ENCODE measurements at places on chromosomes 1 and 21.

DNA sequence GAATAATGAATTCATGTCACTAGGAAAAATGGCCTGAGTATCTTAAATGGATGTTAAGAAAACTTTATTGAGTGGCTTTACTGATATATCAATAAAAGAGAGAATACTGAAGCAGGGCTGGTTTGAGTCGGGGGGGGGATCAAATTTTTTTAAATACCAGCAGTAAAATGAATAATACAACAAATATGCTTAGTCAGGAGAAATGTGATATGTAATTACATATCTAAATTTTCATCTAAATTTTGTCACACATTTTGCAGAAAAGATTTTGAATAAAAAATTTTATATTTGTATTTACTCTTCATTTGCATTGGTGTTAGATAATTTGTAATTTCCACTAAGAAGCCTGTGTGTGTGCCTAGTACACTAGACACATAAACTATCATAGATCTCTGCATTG, 2300.2 kb downstream of the MRPL39 start:
- DNase-seq: no peak

DNA sequence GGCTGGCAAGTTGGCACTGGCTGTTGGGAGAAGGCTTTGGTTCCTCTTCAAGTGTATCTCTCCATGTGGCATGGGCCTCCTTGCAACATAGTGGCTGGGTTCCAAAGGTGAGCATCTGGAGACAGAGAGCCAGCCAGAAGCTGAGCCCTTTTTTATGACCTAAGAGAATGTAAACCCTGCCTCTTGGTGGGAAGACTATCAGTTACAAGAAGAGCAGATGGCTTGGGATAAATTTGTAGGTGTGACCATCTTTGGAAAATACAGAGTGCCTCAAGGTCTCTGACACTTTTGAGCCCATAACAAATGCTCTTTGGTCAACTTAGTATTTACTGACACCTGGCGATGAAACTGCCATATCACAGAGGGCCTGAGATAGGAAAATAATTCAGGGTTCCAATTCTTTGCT, 31.4 kb upstream of the PRELP start:
- no peak for DNase-seq

GRCh38 chr21:29168891-29169315, 38.5 kb downstream of the MAP3K7CL start:
- no peak for DNase-seq

DNA sequence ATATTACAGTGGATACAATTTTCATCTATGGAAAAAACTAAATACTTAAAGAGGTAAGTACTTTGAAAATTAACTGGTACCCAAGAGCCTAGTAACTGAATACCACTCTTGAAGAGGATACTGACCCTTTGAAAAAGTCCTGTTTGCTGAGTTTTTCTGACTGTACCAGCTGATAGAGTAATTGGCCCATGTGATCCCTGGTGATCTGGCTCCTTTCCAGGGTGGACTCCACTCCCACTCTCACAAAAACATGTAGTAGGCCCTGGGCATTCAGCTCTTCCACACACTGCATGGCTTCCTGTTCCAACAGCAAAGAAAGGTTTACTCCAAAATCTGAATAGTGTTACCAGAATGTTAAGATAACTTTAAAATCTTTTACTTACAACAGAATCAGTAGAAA, 53.6 kb upstream of the HP1BP3 start:
- no peak for DNase-seq

GRCh38 chr1:24870551-24871195, 59.4 kb downstream of the RUNX3 start:
- no peak for DNase-seq

- no peak for DNase-seq
Observed at GRCh38 chr1:31433396-31433930, 20.4 kb downstream of the SERINC2 start.

- peak; percentile 41 for DNase-seq
Observed at GRCh38 chr1:145858238-145858900, 512 bp downstream of the PIAS3 start.

GRCh38 chr1:41474490-41475271, 9.8 kb downstream of the EDN2 start:
- no peak for DNase-seq

- peak; percentile 55 for DNase-seq
Observed at GRCh38 chr1:158087320-158087927, 93.3 kb upstream of the CD1D start.

- DNase-seq: no peak
Observed at GRCh38 chr1:45846931-45847330, 43.5 kb downstream of the MAST2 start.

DNA sequence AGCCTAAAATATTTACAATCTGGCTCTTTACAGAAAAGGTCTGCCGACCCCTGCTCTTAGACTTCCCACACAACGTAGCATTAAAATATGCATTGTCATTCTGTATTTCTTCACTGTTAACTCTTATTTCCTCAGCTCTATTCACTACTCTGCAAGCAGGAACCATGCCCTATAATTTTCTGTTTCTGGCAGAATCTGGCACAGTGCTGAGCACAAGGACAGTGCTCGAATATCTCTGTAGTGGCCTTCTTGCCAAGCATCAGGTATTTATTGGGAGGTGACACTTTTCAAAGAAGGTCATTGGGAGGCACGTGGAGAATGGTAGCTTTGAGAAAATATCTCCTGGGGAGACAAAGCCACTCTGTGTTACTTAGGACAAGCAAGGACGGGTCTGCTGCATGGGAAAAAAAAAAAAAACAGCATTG, 77.9 kb downstream of the PSMG1 start:
- no peak for DNase-seq

GRCh38 chr1:163346326-163346870, 24.6 kb downstream of the NUF2 start:
- no peak for DNase-seq

DNA sequence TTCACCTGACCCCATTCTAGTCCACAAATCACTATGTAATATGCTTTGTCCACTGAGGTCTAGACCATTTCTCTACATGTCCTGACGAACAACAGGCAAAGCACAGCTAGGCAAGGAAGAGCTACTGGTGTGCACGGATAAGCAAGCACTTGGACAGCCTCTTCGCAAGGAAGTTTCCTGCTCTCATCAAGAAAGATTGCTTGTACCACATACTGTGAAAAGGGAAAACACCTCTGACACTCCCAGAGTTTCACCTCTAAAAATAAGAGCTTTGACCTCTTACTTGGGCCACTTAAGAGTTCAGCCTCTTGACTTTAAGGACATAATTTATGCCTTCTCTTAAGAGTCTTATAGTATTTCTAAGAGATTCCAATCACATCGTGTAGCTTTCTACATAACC, 36.0 kb upstream of the LPAR3 start:
- no peak for DNase-seq

- no peak for DNase-seq
Observed at GRCh38 chr1:113917400-113918082, 11.6 kb upstream of the HIPK1 start.

All from GM12892 (cell line).